Fibroblast of lung (primary cell): ENCODE measurements at places on chromosomes 3 and 15.
A peak's percentile ranks its signal among the peaks of the same experiment; 100 is the strongest.

GRCh38 chr3:157920822-157921700, 185.2 kb downstream of the SHOX2 start:
- DNase-seq, result no peak

- peak; percentile 80 for DNase-seq
These were observed 1037.0 kb upstream of the CFAP20DC start for GRCh38 chr3:60086811-60087210.

DNA sequence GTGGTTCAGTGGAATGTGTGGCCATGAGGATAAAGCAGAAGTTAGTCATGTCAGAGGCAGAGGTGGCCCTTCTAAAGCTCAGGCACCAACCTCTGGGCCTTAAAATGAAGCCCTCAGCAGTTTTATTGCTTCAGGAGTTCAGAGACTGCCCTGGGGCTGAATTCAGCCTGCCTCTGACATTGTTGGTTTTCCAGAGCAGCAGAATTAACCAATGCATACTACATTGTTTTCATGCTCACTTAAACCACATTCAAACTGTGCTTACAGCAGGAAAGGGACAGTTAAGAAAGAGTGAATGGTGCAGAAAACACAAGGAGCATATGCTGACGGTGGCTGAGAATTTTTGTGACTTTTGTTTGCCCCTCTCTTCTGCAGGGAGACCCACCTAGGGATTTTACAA, 320.2 kb downstream of the CHST2 start:
- DNase-seq, result no peak

GRCh38 chr3:22319446-22319845, 568.4 kb upstream of the ZNF385D start:
- DNase-seq, result no peak

- peak; percentile 1 for DNase-seq
These were observed 80.7 kb downstream of the NR2E3 start for GRCh38 chr15:71891026-71891425.

- no peak for DNase-seq
These were observed 491.3 kb upstream of the AGTR1 start for GRCh38 chr3:148206446-148206845.

GRCh38 chr3:123762805-123763204, 121.3 kb downstream of the MYLK start:
- no peak for DNase-seq

- no peak for DNase-seq
These were observed 23.9 kb upstream of the OR5H6 start for GRCh38 chr3:98240131-98240530.

- peak; percentile 80 for DNase-seq
These were observed 542 bp downstream of the PLOD2 start for GRCh38 chr3:146160321-146160963.

DNA sequence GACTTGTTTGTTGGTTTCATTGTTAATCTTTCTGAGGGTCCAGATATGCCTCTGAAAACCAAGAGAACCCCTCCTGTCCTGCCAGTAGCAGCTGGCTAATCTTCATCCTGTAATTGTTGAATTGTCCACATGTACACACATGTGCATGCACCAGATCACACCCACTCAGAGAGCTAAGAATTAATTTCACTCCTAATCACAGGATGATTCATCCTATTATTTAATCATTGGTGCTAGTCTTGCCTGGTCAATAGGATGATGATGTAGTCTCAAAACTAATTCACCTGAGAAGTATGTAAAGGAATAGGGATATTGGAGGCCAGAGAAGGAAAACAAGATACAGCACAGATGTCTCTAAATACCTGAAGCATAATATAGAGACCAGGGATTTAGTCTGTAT, 7.8 kb upstream of the AHSG start:
- no peak for DNase-seq

GRCh38 chr3:143888846-143889245, 40.6 kb upstream of the SLC9A9 start:
- DNase-seq, result no peak

GRCh38 chr3:178109691-178110090, 426.5 kb upstream of the KCNMB2 start:
- DNase-seq, result no peak

GRCh38 chr15:53414167-53414566, 345.3 kb downstream of the WDR72 start:
- no peak for DNase-seq

DNA sequence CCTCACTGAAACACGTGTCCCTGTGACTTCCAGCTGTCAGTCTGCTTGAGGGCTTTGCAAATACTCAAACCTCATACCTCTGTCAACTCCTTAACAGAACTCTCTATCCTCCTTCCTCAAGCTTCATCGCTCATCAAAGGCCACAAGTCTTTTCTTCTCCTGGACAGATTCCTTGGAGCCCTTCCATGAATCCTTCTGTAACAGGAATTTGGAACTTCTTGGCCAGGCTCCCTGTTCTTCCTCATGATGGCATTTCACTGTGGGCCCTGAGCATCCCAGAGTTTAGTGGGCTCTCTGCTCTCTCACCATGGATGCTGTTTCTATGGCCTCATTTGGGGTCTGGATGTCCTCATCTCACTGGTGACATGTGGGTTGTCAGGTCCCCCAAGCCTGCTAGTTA, 105.0 kb upstream of the TLE3 start:
- DNase-seq, result peak; percentile 53

DNA sequence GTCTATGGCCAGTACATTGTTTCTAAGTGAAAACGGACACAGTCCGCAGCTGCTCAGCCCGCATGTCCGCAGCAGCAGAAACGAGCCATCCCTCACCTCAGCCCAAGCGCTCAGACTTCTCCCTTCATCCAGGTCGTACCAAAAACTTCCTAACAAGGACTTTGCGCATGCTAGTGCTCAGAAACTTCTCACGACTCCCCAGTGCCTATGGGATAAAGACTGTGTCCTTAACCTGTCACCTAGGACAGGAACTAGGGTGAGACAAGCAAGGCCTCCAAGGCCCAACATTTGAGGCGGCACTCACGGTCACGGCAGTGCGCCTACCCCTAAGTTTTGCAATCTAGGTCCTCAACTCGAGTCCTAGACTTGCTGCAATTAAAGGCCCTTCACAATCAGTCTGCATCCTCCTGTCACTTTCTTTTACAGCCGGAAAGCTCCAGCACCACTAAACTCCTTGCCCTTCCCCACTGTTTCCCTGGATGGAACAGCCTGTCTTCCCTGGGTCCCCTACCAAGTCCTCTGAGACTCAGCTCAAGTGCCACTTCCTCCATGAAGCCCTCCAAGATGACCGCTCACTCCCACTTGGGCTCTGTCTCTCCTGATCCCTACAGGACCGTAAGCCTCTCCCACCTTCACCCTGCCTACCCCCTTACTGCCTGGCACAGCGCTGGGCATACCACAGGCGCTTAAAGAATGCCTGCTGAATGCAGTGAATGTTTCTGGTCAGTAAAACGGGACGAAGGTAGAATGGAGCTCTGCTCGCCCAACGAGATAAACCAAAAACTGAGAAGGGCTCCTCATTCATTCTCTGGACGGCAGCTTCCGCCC, 1.2 kb downstream of the CLN6 start:
- DNase-seq, result peak; percentile 23
